ENCODE measurements at places on chromosomes 7 and 10.

- DNase-seq, result no peak
Measured at GRCh38 chr10:71397296-71398212, 834 bp downstream of the CDH23 start.

GRCh38 chr7:79652619-79653018, 199.2 kb upstream of the MAGI2 start:
- no peak for DNase-seq

DNA sequence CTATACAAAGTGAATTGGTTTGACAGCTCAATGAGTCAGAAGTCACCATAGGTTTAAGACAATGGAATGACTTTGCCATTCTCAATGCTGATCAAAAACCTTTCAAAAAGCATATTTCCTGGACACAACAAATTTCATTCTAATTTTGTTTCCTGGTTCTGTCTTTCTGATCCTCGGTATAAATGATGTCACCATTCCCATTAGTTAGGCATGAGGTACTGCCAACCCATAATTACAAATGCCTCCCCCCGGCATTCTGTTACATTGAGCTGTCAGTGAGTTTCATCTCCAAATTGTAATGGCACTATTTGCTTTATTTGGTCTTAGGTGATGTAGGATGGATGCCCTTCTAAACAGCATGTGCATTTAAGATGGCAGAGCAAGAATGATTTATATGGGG, 81.7 kb upstream of the NFE2L3 start:
- no peak for DNase-seq

- DNase-seq, result no peak
Measured at GRCh38 chr10:31036209-31036608, 4.5 kb upstream of the ZNF438 start.

GRCh38 chr7:5689716-5690115, 91.7 kb downstream of the RNF216 start:
- DNase-seq, result no peak

- no peak for DNase-seq
Measured at GRCh38 chr10:53719658-53720057, 947.1 kb upstream of the MBL2 start.

Data from Kasumi-1 (cell line).